Kidney glomerular epithelial cell (primary cell): ENCODE measurements at places on chromosomes 6 and 20.

GRCh38 chr6:27517928-27518787 lies 45.3 kb upstream of the ZNF184 start:
- no peak for DNase-seq

- no peak for DNase-seq
These were observed 44.3 kb downstream of the TRDN start for GRCh38 chr6:123592426-123592825.

GRCh38 chr20:62899633-62900051 lies 26.7 kb downstream of the DIDO1 start:
- DNase-seq = no peak

DNA sequence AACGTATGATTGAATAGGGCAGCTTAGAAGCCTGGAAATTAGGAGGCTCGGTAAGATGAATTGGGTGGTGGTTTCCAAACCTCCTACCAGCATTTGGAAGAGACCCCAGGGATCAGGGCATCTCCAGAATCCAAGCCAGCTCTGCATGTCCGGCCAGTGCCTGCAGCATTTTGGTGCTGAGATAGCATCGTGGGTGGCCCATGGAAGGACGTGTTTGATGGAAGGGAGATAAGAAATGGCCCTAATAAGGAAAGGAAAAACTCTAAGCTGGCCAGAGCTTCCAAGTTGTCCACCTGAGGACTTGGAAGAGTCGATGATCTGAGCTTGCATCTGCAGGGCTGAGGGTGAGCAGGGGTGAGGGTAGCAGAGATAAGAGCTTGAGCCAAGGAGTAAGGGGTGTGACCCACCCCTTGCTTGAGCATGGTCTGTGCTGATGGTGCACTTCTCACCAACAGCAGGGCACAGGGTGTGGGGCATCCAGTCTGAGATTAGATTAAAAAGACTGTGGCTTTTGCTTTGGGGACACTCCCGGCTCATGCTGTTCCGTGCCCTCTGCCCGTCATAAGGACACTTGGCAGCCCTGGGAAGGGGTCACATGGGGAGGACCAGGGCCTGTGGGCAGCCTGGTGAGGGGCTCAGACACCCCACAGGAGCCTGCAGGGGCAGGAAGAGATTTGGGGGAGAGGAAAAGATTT lies 213.2 kb downstream of the ERMARD start:
- no peak for DNase-seq

- no peak for DNase-seq
These were observed 656.8 kb upstream of the CHD6 start for GRCh38 chr20:42274986-42275385.

DNA sequence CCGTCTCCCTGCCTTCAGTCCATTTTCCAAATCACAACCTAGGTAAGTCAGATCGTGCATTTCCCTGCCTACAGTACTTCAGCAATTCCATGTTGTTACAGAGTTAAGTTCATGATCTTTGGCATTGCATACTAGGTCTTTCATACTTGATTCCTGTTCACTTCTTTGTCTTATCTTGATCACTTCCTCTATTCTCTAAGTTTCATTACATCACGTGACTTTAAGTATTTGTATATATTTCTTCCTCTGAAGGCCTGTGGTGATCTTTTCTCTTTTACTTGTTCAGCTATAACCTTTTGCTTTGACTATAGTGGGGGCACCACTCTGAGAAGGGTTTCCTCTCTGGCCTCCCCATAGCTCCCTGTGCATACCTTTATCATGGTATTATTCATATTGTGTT lies 100.2 kb downstream of the TRMT11 start:
- no peak for DNase-seq

DNA sequence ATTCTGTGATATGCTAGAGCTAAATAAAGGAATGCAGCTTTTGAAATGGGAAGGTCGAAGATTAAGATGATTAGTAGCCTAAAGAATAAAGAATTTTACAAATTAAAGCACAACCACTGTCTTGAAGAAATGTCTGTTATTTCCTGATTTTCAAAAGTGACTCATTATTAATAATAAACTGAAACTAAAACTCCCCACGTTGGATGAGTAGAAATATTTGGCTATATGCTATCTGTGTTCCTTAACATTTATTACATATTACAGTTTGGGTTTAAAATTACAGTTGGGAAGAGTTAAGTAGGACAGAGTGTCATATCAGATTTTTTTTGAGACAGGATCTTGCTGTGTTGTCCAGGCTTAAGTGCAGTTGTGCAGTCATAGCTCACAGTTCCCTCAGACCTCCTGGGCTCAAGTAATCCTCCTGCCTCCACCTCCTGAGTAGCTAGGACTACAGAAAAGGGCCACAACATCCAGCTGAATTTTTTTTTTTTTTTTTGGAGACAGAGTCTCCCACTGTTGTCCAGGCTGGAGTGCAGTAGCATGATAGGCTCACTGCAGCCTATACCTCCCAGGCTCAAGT lies 47.1 kb downstream of the AKIRIN2 start:
- no peak for DNase-seq

DNA sequence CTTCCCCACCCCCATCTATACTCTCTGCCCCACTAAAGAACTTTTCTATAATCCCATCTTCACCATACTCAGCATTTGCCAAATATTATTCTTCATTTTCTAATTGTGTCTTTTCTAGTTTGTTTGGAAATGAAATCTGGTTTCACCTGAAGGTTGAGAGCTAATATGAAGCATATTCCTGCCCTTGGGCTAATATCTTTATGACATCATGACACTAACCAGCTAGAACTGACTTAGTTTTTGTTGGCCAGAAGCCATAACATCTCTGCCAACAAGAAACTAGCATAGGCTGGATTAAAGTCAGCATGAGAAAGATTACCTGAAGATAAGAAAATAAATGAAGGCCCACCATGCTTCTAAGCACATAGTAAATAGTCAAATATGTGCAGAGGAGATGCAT lies 16.7 kb downstream of the UNC5CL start:
- peak; percentile 45 for DNase-seq

DNA sequence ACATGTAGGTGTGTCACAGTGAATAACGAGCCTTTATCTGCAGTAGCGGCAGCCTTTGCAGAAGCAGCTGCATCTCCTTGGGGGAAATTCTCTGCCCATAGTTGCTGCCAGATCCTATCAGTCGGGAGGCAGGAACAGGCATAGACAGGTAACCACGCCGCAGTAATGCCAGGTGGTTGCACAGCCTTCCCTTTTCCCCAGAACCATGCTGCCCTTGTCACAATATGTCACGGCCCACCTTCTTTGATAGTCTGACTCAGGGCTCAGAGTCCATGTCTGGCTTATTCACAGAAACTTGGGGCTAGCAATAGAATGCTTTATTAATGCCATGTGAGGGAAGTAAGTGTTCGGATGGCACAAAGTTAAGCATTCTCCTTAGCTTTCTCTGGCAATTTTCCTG lies 76.6 kb downstream of the F13A1 start:
- no peak for DNase-seq

- DNase-seq = no peak
These were observed 84.3 kb downstream of the CTNNBL1 start for GRCh38 chr20:37777988-37778659.

DNA sequence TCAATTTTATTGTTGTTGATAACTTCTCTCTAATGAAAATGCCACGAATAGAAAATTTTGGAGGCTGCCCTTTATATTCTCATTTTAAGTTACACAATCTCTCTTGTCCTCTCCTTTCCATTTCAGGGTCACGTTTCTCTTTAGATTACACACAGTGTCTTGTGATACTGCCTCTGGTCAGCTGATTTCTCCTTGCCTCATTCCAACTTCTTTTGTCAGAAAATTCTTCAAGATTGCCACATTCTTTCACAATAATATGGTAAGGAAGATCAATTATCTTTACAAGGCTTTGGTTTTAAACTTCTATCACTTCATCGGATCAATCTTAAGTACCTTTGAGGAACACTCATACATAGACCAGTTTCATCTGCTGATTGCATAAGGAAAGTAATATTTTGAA lies 370.3 kb downstream of the RFPL4B start:
- DNase-seq = no peak

- no peak for DNase-seq
These were observed 512.6 kb upstream of the SLC35B3 start for GRCh38 chr6:8947900-8948299.

DNA sequence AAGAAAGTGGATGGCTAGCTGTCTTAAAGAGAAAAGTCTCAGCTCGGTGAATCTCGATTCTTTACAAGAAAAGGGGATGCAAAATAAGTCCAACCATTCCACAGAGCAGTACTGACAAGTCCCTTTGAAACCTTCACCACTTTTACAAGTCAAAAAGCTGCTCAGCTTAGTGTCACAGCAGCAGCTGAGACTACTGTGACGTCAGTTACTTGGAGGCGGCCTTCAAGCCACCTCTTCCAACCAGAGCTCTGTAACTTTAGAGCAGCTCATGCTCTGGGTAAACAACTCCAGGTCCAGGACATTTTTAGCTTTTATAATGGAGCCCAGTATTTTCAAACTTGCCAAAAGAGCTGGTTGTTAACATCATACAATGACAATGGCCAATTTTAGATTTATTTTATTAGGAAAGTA lies at the start of gene KIAA0408:
Gene KIAA0408 (minus strand): TSS at position 159 of the 411 bp plus-strand sequence. CDS start 5,408 bp downstream, outside the sequence.
- DNase-seq = no peak

DNA sequence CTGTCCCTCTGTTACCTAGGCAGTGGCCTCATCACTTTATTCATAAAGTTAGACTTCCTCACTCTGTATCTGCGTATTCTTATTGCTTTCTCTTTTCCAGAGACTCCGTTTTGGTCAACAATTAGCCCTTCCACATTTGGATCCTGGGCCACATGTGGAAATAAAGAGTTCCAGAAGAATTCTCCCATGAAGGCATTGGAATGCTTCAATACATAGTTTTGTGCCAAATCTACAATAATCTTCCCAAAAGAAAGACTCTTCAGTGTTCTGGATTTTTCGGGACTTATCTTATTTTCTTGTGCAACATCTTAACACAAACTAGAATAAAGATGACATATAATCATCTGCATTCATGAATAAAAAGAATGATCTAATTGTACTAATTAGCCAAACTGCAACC lies 187.7 kb upstream of the BMP2 start:
- DNase-seq = no peak

DNA sequence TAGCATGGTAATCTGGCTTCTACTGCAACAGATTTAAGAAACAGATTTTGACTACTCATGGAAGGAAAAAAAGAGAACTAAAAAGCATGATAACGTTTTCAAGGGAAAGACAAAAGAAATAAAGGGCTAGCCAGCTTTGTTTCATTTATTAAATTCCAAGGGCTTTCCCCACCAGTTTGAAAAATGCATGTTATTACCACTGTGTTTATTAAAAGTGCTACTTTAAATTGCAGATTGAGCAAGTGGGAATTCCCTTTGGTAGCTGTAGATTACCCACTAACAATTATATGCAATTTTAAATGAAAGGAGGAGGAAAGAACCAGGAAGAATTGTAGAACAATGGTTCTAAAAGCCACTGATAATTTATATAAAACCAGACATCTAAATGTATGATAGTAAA lies 40.6 kb upstream of the NHSL1 start:
- no peak for DNase-seq

DNA sequence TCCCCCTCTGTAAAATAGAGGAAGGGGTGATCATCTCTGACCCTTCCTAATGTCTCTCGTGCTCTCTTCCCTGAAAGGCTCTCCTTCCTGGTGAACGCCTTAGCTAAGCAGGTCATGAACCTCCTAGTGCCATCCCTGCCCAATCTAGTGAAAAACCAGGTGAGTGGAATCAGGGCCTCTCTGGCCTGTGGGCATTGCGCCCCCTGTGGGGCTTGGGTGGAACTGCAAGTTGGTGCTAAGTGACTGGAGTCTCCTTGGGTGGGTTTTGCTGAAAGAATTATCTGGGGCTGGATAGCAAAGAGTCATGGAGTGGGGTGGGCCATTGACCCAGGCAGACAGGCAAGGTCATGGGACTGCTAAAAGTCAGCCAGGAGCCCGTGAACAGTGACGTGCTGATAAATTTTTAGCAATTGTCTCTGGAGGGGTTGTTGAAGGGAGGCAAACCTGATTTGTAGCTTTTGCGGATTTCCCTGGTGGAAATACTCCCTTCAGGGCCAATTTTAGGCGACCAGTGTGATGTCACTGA lies 8.9 kb downstream of the BPIFB1 start:
- no peak for DNase-seq

DNA sequence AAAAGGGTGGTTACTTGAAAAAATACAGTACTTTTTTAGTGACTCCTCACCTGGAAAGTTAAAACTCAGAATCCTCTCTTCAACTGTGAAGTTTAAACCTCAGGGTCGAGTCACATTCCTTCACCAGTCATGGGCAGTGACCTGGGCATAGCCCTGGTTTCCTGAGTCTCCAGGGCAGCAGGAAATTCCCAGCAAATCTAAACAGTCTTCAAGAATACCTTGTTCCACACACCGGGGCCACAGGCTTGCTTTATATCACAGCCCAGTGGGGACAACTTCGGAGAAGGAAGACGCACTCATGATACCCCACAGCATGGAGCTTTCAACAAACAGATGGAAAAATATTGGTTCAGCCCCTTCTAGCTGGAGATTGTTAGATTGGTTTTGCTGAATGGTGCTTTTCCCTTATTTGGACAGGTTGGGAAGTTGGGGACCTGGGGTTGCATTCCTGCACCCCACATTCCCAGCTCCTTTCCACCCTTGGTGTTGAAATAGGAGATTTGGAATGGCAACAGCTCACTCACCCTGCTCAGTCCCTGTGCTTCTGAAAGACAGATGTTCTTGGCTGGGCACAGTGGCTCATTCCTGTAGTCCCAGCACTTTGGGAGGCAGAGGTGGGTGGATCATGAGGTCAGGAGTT lies 113.0 kb upstream of the TMEM170B start:
- DNase-seq = peak; percentile 85

GRCh38 chr6:126033696-126034095 lies 47.4 kb downstream of the TRMT11 start:
- DNase-seq = peak; percentile 87

DNA sequence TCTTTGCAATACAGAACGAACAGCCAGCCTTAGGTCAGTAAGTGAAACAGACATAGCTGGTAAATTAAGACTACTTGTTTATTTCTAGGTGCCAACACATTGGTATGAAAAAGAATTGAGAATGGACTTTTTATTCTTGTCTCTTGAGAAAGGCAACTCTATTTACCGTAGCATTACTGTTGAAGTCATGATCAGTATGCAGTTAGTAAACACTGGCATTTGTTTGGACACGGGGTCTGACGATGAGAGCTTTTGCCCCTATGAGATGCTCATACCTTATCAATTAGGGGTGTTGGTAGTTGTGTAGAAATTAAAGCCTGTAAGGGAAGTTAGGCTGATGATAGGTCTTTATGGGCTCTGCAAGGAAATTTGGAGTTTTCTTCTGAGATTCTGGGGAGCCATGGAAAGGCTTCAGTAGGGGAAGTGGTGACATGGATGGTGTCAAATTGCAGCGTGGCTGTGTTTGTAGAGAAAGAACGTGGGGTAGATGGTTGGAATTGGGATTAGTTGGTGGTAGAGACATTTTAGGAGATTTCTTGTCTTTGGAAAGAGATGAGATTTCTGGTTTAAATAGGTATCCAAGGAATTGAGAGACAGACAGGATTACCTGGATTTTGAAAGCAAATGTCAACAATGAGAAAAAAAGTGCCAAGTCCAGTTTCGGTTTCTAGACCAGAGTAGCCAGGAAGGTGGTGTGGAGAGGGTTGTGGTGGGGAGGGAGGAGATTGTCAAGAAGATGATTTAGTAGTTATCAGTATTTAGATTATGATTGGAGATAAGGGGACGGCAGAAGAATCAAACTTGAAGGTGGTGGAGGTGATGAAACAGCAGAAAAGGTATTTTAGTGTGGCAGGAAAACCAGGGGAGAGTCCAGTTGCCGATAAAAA lies 116.6 kb downstream of the JARID2 start:
- DNase-seq = no peak

GRCh38 chr6:56624046-56624727 lies 18.5 kb downstream of the DST start:
- DNase-seq = peak; percentile 89
